PC-3 (cell line): ENCODE measurements at places on chromosomes 13 and 19. TPM values are rescaled to one million over a fixed set of nuclear protein-coding genes. Genes with fewer than 3 reads are reported as not detected.

GRCh38 chr13:74633734-74634133, 499.5 kb upstream of the KLF12 start:
- H3K27me3 ChIP-seq = no peaks in the 10 kb centered on the region
- no peak overlapping the region for H3K27ac ChIP-seq
- H3K36me3 ChIP-seq = no peaks in the 10 kb centered on the region
- H3K4me3 ChIP-seq = no peak overlapping the region
- no peaks in the 10 kb centered on the region for H3K4me1 ChIP-seq

DNA sequence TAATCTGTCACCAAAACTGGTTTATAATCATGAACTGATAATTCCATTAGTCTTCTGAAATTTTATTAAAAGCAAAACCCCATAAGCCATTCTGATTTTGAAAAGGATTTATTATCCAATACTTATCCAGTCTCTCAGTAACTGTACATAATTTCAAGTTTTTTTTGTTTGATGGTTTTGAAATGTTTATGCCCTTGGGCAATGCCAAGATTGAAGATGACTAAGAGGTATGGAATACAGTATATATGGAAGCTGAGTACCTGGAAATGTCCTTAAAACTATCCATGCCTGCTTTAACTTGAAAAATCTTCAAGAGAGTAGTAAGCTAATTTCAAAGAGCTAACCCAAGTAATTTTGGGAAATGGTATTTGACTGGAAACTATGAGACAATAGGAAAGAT, 1.8 kb upstream of the NEK5 start:
- H3K4me3 ChIP-seq = no peak overlapping the region
- H3K27me3 ChIP-seq = no peaks in the 10 kb centered on the region
- H3K36me3 ChIP-seq = no peaks in the 10 kb centered on the region

GRCh38 chr13:42600943-42601342, 27.0 kb downstream of the TNFSF11 start:
- H3K4me3 ChIP-seq = no peak overlapping the region
- H3K4me1 ChIP-seq = no peaks in the 10 kb centered on the region
- peak; percentile 45 for DNase-seq
- H3K27me3 ChIP-seq = no peaks in the 10 kb centered on the region

GRCh38 chr13:113297370-113298042, 467 bp downstream of the LAMP1 start:
- DNase-seq = no peak
- H3K4me1 ChIP-seq = peaks cover 9% of the 10 kb centered on the region; the same call in 1 of the 2 replicates
- H3K27ac ChIP-seq = peak overlapping the region; percentile 26; the same call in 1 of the 2 replicates

- no peaks in the 10 kb centered on the region; the same call in 1 of the 2 replicates for H3K36me3 ChIP-seq
- H3K4me3 ChIP-seq = peak within 1 kb of the TSS; percentile 74
- H3K27me3 ChIP-seq = no peaks in the 10 kb centered on the region
- peak; percentile 47 for DNase-seq
- no peak within 1 kb of the TSS for H3K27ac ChIP-seq
Observed at GRCh38 chr19:3062165-3063105, at the start of gene TLE5. Gene TLE5, minus strand, starts transcription at chr19:3062495. Its CDS starts 295 bp downstream, at chr19:3062200.

ZNF536 gene
- not detected in 2 replicates for total RNA-seq

TSKS gene
- not detected in 2 replicates for total RNA-seq

IGFL2 gene
- total RNA-seq = not detected in 2 replicates

LIPE gene
- 2.1 and 3.7 TPM in 2 replicates for total RNA-seq

ZNF296 gene
- 0.52 and 2.4 TPM in 2 replicates for total RNA-seq

POMP gene
- 64.4 and 92.8 TPM in 2 replicates for total RNA-seq

APOC4 gene
- total RNA-seq = not detected in 2 replicates

PBX4 gene
- 6.9 TPM in 2 replicates for total RNA-seq

UGGT2 gene
- 12.2 and 24.3 TPM in 2 replicates for total RNA-seq

ZFP28 gene
- 0.58 and 2.2 TPM in 2 replicates for total RNA-seq
